ENCODE measurements at places on chromosomes 5 and 9. TPM values are rescaled to one million over a fixed set of nuclear protein-coding genes. Genes with fewer than 3 reads are reported as not detected.

DNA sequence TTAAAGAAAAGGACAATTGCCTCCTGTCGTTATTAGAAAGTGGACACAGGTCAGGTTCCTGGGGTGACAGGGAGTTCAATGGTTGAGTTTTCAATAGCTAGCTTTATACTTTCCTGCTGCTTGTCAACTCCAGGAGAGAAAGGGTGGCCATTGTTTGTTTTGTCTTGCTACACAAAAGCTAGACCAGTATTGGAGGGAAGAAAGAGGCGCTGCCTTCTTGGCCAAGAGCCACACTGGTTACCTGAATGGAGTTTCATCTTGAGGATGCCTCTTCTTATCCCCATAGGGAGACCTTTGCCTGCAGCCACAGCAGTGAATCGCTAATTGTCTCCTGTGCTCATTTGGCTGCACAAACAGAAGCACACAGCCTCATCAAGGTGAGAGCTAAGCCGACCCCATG lies 279.4 kb upstream of the GRIA1 start:
- DNase-seq = no peak
- no peak overlapping the region for H3K4me3 ChIP-seq
- H3K27me3 ChIP-seq = no peaks in the 10 kb centered on the region
- H3K4me1 ChIP-seq = no peaks in the 10 kb centered on the region
- no peak overlapping the region for H3K27ac ChIP-seq
- H3K36me3 ChIP-seq = no peaks in the 10 kb centered on the region

DNA sequence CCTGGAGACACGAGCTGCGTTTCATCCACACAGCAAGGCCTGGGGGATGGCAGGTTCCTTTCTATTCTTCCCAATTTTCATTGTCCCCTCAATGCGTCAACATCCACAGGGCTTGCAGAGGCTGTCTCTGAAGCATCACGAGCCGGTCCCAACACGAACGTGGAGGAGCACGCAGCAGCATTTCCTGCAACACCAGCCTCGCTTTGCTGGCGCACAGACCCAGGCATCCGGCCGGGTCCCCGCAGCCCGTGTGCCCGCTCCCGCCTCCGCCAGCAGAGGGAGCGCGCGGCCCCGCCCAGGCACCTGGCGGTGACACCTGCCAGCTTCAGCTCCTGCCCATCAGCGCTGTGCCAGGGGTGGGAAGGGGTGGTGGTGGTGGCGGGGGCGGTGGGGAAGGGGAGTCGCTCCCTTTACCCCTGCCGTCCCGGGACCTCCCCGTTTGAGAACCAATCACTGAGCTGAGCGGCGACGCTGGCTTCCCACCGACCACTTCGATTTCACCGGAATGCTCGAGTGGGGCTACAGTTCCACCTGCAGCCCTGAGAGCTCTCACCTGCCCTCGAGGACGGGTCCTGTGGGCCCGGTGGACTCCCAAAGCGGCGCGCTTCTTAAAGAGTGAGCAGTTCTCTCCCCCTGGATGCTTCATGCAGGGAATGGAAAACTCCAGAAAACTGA lies 464.5 kb downstream of the ICE1 start:
- H3K27ac ChIP-seq = no peak overlapping the region
- DNase-seq = peak; percentile 51
- no peak overlapping the region for H3K4me3 ChIP-seq
- H3K27me3 ChIP-seq = no peaks in the 10 kb centered on the region

CDH6 gene
- total RNA-seq = 7.2 TPM

DNA sequence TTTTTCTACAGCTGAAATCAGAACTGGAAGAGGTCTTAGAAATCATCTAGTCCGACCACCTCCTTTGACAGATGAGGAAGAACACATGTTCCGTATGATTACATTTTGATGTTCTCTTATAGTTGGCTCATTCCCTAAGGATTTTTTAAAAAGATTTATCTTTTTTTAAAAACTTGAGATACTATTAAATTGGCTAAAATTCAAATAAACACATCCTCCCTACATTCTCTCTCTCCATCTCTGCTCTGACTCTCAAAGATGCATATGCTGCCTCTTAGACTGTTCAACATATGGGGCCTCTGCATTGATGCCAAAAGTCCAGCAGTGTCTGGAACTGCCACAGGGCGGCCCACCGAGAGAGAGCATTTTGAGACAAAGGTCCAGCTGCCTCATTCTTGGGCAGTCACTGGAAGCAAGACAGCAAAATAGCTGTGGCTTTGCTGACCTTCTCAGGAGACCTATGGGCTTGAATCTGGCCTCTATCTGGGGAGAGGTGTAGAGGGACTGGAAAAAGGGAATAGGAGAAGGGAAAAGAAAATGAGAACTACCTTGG lies 12.8 kb upstream of the TSSK1B start:
- no peaks in the 10 kb centered on the region for H3K27me3 ChIP-seq
- H3K36me3 ChIP-seq = no peaks in the 10 kb centered on the region
- no peak for DNase-seq
- H3K4me1 ChIP-seq = no peaks in the 10 kb centered on the region
- H3K4me3 ChIP-seq = no peak overlapping the region

- H3K27ac ChIP-seq = no peak overlapping the region
- no peak for DNase-seq
- H3K27me3 ChIP-seq = no peaks in the 10 kb centered on the region
- no peaks in the 10 kb centered on the region for H3K4me1 ChIP-seq
- no peak overlapping the region for H3K4me3 ChIP-seq
Measured at GRCh38 chr5:14364576-14365472, 216.8 kb upstream of the OTULINL start.

GRCh38 chr5:147789820-147790219 lies 7.3 kb upstream of the JAKMIP2 start:
- H3K27me3 ChIP-seq = no peaks in the 10 kb centered on the region
- H3K36me3 ChIP-seq = no peaks in the 10 kb centered on the region
- H3K4me1 ChIP-seq = no peaks in the 10 kb centered on the region
- no peak overlapping the region for H3K27ac ChIP-seq
- no peak overlapping the region for H3K4me3 ChIP-seq
- no peak for DNase-seq

GRCh38 chr5:170420806-170421412 lies 31.7 kb upstream of the KCNMB1 start:
- H3K27me3 ChIP-seq = peaks cover 13% of the 10 kb centered on the region
- DNase-seq = no peak
- no peak overlapping the region for H3K4me3 ChIP-seq
- no peaks in the 10 kb centered on the region for H3K36me3 ChIP-seq
- H3K27ac ChIP-seq = no peak overlapping the region
- no peaks in the 10 kb centered on the region for H3K4me1 ChIP-seq

RELL2 gene
- 5.5 TPM for total RNA-seq

IER5L gene
- total RNA-seq = 8.7 TPM

IL5 gene
- not detected for total RNA-seq
